Activated naive CD8-positive, alpha-beta T cell treated with anti-CD3 and anti-CD28 coated beads for 36 hours (primary cell): ENCODE measurements at places on chromosomes 6 and 20.
A peak's percentile ranks its signal among the peaks of the same experiment; 100 is the strongest.

DNA sequence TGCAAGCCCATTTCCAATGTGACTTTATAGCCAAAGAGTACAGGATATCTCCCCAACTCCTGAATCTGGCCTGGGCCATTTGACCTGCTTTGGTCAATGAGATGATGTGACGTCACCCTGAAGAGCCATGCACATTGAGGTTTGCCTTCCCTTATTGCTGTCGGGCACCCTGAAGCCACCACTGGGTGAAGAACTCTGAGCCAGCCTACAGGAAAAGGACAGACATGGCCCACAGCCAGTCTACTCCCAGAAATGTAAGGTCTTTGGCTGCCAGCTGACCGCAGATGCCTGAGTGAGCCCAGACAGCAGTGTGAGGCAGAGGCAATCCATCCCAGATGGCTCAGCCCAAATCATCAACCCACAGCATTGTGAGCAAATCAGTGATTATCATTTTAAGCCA, 3.7 kb upstream of the SYNDIG1 start:
- H3K4me3 ChIP-seq: no peak overlapping the region
- peaks cover 4% of the 10 kb centered on the region for H3K4me1 ChIP-seq
- peaks cover 41% of the 10 kb centered on the region for H3K27me3 ChIP-seq
- DNase-seq: no peak
- no peaks in the 10 kb centered on the region for H3K36me3 ChIP-seq

DNA sequence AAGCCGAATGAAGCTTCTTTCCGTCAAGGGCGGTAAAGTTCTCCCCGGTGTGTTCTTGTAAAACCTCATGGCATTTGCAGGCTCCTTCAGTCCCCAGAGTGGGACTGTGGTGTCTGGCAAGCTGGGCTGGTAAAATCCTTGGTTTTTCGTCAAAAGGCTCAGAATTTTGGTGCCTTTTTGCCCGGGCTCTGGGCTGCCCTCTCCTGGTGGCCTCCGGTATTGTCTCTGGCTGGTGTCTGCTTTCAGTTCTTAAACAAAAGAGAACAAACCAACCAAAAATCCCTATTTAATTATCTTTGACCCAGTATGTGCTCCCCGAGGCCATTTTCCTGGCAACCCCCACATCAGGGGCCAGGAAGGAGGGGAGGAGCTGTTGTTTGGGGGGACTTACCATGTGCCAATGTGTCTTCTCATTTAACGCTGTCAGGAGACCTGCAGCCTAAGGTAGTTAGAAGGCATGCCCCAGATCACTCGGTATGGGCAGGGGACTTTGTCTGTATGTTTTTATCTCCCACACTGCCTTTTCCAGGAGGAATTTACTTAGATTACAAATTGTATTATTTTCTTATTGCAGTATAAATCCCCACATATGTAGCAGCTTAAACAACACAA, 11.1 kb downstream of the CDH4 start:
- peaks cover 2% of the 10 kb centered on the region for H3K4me1 ChIP-seq
- no peak overlapping the region for H3K27ac ChIP-seq
- peak; percentile 18 for DNase-seq
- H3K4me3 ChIP-seq: no peak overlapping the region

DNA sequence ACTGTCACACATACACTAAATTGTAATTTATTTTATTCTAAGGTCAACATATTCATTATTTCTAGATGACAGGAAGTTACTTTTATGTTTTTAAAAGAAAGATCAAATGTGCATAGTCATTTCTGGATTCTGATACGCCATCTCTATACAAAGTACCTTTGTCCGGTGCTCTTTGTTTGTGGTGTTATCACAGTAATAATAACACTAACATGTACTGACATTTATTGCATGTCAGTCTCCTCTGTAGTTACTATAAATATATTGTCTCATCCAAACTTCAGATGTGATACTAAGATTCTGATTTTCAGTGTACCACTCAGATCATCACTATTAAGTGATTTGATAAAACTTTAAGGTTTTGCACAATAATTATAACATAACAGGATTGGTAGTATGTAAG, 90.3 kb upstream of the TPD52L1 start:
- no peaks in the 10 kb centered on the region for H3K4me1 ChIP-seq
- no peak overlapping the region for H3K27ac ChIP-seq
- H3K4me3 ChIP-seq: no peak overlapping the region
- DNase-seq: no peak

DNA sequence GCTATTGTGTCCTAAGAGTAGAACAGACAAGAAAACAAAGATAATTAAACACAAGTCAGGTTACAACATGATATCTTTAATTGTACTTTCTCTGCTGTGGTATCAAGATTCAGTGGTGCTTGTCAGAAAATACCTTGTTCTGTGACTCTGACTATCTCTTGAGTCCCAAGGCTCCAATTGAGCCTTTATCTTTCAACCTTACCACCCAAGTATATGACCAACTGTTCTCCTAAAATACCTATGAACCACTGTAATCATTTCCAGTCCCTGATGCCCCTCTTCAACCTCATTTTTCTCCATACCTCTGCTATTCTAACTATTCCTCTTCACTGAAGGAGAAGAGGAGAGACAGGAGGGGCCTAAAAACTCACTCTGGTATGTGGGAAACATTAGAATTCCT, 66.9 kb upstream of the TPD52L1 start:
- H3K27ac ChIP-seq: no peak overlapping the region
- H3K27me3 ChIP-seq: no peaks in the 10 kb centered on the region
- H3K4me3 ChIP-seq: no peak overlapping the region
- H3K36me3 ChIP-seq: no peaks in the 10 kb centered on the region
- DNase-seq: no peak

DNA sequence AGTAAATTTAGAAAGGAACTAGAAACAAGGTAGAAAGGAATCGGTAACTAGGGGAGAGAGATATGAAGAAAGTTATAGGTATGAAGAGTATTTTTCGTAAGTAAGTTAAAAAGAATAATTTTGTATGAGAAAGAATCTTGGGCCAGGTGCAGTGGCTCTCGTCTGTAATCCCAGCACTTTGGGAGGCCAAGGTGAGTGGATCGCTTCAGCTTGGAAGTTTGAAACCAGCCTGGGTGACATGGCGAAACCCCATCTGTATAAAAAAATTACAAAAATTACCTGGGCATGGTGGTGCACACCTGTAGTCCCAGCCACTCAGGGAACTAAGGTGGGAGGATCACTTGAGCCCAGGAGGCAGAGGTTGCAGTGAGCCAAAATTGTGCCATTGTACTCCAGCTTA, 42.0 kb downstream of the TCP11 start:
- no peak for DNase-seq
- H3K36me3 ChIP-seq: no peaks in the 10 kb centered on the region
- no peak overlapping the region for H3K27ac ChIP-seq
- H3K4me1 ChIP-seq: no peaks in the 10 kb centered on the region

GRCh38 chr20:63704749-63705117, 3.0 kb downstream of the ARFRP1 start:
- no peaks in the 10 kb centered on the region for H3K27me3 ChIP-seq
- H3K4me3 ChIP-seq: no peak overlapping the region
- peaks cover 27% of the 10 kb centered on the region for H3K36me3 ChIP-seq
- no peak overlapping the region for H3K27ac ChIP-seq

GRCh38 chr6:138229072-138229471, 10.8 kb upstream of the PBOV1 start:
- H3K27ac ChIP-seq: no peak overlapping the region
- H3K4me1 ChIP-seq: no peaks in the 10 kb centered on the region
- DNase-seq: no peak
- peaks cover 6% of the 10 kb centered on the region for H3K27me3 ChIP-seq
- H3K36me3 ChIP-seq: no peaks in the 10 kb centered on the region

DNA sequence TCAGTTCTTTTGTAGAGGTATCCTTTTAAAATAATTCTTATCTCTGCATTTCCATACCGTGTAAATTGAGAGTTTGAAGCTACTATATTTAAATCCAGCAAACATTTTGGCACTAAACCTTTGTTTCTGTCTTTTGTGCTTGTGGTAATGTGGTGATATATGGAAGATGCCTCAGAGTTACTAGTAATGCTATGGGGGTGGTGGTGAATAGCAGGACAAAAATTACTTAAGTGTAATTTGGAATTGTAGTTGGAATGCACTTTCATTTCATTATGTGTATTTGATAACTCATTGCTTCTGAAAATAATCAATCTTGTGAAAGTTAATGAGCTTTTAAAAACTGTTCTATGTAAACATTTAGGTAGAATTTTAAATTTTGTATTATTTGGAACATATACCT, 404.5 kb downstream of the PHF3 start:
- H3K27me3 ChIP-seq: no peaks in the 10 kb centered on the region
- no peak overlapping the region for H3K4me3 ChIP-seq
- H3K27ac ChIP-seq: no peak overlapping the region
- no peaks in the 10 kb centered on the region for H3K4me1 ChIP-seq

DNA sequence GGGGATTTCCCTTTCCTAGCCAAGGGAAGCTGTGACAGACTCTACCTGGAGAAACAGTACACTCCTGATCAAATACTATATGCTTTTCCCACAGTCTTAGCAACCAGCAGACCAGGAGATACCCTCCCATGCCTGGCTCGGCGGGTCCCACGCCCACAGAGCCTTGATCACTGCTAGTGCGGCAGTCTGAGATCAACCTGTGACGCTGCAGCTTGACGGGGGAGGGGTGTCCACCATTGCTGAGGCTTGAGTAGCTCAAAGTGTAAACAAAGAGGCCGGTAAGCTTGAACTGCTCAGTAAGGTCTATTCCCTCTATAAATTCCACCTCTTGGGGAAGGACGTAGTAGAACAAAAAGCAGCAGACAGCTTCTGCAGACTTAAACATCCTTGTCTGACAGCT, 63.2 kb downstream of the WASF1 start:
- H3K27ac ChIP-seq: no peak overlapping the region
- peaks cover 5% of the 10 kb centered on the region for H3K36me3 ChIP-seq
- no peaks in the 10 kb centered on the region for H3K27me3 ChIP-seq
- no peak for DNase-seq
- H3K4me1 ChIP-seq: no peaks in the 10 kb centered on the region

DNA sequence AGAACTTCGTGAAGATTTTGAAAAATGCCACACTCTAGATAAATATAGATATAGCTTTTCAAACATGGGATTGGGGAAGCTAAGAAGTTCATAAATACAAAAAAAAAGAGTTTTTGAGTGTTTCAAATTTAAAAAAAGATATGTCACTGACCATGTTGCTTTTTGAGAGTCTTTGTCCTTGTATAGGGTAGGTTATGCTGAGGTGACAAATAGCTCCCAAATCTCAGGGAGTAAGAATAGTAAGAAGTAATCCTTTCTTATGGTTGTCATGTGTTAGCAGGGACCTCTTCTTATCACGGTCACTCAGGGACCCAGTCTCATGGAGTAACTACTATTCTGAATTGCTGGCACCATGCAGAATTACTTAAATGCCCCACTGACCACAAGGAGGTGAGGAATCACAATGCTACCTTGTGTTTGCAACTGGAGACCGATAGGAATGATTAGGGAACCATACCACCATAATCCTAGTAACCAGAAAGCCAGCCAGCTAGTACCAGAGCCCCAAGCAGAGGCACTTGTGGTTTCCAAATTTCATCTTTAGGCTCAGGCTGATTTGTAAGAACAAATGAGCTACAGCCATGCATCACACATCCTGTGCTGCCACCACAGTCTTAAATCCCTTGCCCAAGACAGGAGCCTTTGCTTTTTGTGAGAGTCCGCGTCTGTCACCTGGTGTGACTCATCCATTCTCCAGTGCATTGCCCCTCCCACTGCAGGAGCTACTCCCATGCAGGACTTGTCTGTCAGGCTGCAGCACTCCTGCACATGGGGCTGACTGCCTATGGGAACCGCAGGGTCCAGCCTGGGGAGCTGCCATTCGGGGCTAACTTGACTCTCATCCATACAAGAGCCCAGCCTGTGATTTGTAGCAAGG, 42.4 kb upstream of the ADGRF4 start:
- no peak overlapping the region for H3K4me3 ChIP-seq
- peaks cover 11% of the 10 kb centered on the region for H3K27me3 ChIP-seq
- H3K36me3 ChIP-seq: no peaks in the 10 kb centered on the region
- H3K27ac ChIP-seq: no peak overlapping the region

GRCh38 chr20:63547725-63548480, at the start of gene SRMS:
Gene SRMS, minus strand, starts transcription at chr20:63547749. Its CDS starts 286 bp downstream, at chr20:63547463.
- no peaks in the 10 kb centered on the region for H3K36me3 ChIP-seq
- DNase-seq: no peak
- H3K27ac ChIP-seq: no peak within 1 kb of the TSS
- H3K4me3 ChIP-seq: no peak within 1 kb of the TSS
- H3K27me3 ChIP-seq: peaks cover 13% of the 10 kb centered on the region
- peaks cover 10% of the 10 kb centered on the region for H3K4me1 ChIP-seq

DNA sequence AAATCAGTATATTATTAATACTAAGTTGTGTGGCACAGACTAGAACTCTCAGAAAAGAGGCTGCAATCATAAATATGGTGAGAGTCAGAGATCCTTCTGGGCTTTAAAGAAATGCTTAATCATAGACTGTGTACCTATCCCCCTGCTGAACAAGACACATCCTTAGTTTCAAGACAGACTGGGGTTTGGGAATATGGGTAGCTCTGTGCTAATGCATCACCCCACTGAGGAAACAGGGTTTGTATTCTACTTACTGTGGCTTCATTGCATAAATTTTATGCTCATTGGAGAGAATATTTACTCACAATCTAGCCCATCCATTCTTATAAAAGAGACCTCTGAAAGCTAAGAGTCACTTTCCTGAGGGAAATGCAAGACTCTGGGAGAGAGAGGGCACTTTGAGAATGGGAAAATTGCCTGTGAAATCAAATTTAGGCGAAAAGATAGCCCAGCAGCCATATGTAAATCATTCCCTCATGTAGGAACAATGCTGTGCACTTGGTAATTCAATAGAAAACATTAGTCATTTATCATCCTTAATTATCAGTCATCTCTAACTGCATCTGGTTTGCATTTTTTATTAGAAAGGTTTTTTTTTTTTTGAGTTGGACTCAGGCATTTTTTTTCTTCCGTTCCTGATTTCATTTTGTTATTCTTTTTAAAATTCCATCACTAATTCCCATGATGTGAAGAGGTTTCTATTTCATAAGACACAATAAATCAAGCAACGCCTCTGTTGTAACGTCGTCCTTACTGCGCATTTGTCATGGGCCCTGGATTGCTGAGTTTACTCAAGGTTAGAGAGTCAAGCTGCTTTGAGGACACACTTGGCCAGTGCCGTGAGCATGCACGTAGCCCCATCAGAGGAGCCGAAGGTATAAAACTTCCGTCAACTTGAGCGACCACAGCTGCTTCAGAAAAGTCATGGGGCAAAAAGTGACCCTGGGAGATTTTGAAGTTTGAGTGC, 91.8 kb downstream of the TRMT11 start:
- no peaks in the 10 kb centered on the region for H3K4me1 ChIP-seq
- DNase-seq: no peak
- no peak overlapping the region for H3K4me3 ChIP-seq
- no peaks in the 10 kb centered on the region for H3K27me3 ChIP-seq

DNA sequence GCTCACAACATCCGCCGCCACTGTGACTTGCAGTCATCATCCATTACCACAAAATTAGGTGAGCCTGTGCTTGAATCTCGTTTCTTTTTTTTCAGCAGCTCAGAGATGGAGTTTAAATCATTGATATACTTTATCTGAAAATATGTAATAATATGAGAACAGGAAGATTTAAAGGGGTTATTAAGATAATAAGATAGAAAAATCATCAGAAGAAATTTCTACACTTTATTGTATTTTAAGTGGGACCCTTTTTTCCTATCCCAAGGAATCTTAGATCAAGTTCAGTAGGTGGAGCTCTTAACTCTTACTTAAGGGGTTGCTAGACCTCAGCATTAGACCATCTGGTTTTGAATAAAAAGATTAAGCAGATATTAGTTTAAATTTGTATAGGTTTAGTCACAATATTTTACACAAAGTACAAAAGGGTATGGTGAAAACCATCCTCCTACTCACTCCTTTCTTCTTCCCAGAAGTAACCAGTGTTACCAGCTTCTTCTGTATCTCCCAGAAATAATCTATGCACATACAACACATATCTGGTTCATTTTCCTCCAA, 9.4 kb upstream of the NCOA7 start:
- peaks cover 12% of the 10 kb centered on the region for H3K4me1 ChIP-seq
- no peak overlapping the region for H3K4me3 ChIP-seq
- DNase-seq: peak; percentile 55
